Uterine smooth muscle cell (primary cell): ENCODE measurements at places on chromosomes 16 and 17. TPM values are rescaled to one million over a fixed set of nuclear protein-coding genes. Genes with fewer than 3 reads are reported as not detected.

The SLC6A2 gene
- not detected in 2 replicates for total RNA-seq

The TMEM114 gene
- total RNA-seq = not detected in 2 replicates

The ZNF423 gene
- 0.44 and 0.62 TPM in 2 replicates for total RNA-seq

The MYCBPAP gene
- 1.7 and 2.0 TPM in 2 replicates for total RNA-seq

The CSH2 gene
- under 0.01 TPM in 1 of 2 replicates, not detected in the other for total RNA-seq

The KCNG4 gene
- not detected in 2 replicates for total RNA-seq

The KRT33A gene
- total RNA-seq = not detected in 2 replicates

The AOC2 gene
- total RNA-seq = 0.33 and 0.75 TPM in 2 replicates

The NACA2 gene
- not detected in 2 replicates for total RNA-seq

The CCDC137 gene
- 11.0 and 12.0 TPM in 2 replicates for total RNA-seq

The COX4I1 gene
- 364 and 508 TPM in 2 replicates for total RNA-seq

The ULK2 gene
- total RNA-seq = 14.1 and 19.1 TPM in 2 replicates

The KCNH6 gene
- total RNA-seq = not detected in 2 replicates

The ZDHHC1 gene
- total RNA-seq = 6.2 and 7.4 TPM in 2 replicates

The CDYL2 gene
- total RNA-seq = 9.9 and 10.3 TPM in 2 replicates

The CACNA1H gene
- 22.6 and 57.2 TPM in 2 replicates for total RNA-seq

The GAS2L2 gene
- under 0.01 TPM in 1 of 2 replicates, not detected in the other for total RNA-seq

The SNAI3 gene
- total RNA-seq = 0.11 and 0.12 TPM in 2 replicates

The KRTAP16-1 gene
- total RNA-seq = not detected in 2 replicates

The TEN1 gene
- 16.5 and 18.2 TPM in 2 replicates for total RNA-seq

The RAPGEFL1 gene
- 1.7 and 2.5 TPM in 2 replicates for total RNA-seq

The CBX2 gene
- 2.0 and 2.3 TPM in 2 replicates for total RNA-seq

The RAD51D gene
- total RNA-seq = 9.9 and 11.6 TPM in 2 replicates

The GDPD3 gene
- 0.55 and 1.1 TPM in 2 replicates for total RNA-seq

The KRT39 gene
- total RNA-seq = 0.11 TPM in 1 of 2 replicates, not detected in the other

The MYO15A gene
- total RNA-seq = 0.33 and 0.50 TPM in 2 replicates
